ENCODE measurements at places on chromosomes 2 and 18.

GRCh38 chr18:33010149-33010548, 237.3 kb upstream of the KLHL14 start:
- no peak for DNase-seq

GRCh38 chr2:123095219-123095835, 929.8 kb upstream of the CNTNAP5 start:
- no peak for DNase-seq

DNA sequence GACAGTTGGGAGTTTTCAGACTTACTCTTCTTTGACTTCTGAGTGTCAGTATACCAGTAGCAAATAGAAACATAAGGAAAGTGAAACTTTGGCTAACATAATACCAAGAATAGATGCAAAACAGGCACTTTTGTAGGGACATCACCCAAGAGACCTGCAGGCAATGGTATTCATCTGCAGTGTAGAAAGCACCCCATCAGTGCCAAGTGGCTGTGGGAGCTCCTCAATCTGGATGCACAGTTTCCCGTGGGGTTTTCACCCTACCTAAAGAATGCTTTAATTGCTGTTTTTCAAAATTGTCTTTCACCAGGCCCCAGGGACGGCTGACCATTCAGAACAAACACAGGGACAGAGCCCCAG, 96.6 kb upstream of the GPR45 start:
- DNase-seq: no peak

DNA sequence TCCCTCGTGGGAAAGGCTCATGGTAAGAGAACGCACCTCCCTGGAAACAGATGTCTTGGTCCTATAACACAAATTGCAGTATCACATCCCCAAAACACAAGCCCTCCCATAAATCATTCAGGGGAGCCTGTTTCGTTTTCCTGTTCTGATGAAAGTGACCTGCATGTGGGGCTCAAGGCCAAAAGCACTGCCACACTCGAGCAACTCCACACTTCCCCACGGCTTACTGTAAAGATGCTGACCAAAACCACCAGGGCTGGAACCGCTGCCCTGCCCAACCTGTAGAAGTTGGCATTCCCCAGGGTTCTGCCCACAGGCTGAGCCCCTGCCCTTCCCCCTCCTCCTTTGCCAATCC, 139.7 kb downstream of the BCL11A start:
- no peak for DNase-seq

GRCh38 chr18:54684784-54685183, 93.7 kb downstream of the DYNAP start:
- DNase-seq: no peak

DNA sequence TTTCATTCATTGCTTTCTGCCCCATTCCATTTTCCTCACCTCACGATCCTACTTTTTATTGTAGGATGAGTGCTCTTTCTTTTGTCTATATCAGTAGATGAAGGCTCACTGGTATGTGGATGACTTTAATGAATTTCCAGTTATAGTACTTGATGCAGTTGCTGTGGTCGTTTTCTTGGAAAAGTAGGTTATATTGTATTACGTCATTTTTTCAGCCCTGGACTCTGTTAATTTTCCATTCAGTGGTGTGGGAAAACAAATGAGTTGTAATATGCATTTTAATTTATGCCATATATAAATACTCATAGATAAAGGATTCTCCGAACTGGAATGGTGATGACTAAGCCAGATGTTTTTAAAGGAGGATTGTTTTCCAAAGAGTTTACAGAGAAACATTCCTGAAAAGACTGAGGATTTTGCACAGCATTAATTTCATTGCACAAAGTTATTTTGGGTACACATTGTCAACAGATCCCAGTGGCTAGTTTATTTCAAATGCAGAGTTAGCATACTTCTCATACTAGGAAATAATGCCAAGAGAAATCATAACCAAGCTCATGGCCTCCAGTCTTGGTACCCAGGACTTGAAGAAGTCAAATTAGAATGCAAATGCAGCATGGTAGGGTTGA, 189.7 kb downstream of the PAX3 start:
- DNase-seq: no peak

DNA sequence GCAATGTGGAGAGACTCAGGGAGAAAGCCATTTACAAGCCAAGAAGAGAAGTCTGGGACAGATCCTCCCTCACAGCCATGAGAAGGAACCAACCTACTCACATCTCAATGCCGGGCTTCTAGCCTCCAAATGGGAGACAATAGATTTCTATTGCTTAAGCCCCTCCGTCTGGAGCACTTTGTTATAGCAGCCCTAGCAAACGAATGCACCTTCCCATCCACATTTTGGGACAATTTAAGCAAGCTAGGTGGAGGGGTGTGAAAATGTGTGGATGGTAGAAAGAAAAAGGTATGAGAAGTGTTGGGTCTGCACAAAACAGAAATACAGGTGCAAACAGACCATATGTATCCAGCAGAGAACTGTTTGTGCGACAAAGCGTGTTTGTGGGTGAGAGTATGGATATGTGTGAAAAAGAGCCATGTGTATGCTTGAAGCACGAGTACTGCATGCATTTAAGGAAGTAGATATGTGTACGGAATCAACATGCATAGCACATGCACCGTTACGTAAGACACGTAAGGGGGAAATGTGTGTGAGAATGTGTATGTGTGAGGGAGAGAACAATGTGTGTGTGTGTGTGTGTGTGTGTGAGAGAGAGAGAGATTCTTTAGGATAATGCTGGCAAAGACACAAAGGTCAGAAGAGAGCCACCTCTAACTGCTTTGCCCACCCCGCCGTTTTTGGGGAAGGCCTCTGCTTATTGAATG, 13.1 kb upstream of the E2F6 start:
- no peak for DNase-seq

DNA sequence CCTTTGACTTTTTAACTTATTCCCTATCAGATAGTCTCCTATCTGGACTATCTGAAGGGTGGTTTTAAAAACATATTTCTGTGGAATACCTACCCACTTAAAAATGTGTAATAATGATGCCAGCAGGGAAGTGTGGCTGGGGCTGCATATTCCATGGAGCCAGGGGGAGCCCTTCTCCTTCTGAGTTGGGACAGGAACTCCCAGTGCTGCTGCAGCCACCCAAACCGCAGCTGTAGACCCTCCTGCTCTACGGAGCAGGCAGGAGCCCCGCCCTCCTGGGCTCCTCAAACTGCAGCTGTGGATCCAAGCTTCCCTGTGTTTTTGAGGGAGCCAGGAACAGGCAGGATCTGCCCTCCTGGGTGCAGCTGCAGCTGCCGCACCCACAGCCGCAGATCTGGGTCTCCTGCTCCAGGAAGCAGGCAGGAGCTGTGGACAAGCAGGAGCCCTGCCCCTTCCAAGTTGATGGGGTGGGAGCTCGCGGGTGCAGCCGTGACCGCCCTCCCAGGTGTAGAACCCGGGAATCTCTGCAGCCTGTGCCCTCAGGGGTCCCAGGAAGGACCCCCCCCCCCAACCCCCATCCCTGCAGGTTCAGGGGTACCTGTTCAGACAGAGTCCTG, 57.8 kb downstream of the PDK1 start:
- no peak for DNase-seq

- DNase-seq: no peak
Observed at GRCh38 chr2:131036269-131036668, 57.0 kb downstream of the FAM168B start.

- DNase-seq: no peak
Observed at GRCh38 chr2:112160283-112161250, 22.4 kb downstream of the FBLN7 start.

DNA sequence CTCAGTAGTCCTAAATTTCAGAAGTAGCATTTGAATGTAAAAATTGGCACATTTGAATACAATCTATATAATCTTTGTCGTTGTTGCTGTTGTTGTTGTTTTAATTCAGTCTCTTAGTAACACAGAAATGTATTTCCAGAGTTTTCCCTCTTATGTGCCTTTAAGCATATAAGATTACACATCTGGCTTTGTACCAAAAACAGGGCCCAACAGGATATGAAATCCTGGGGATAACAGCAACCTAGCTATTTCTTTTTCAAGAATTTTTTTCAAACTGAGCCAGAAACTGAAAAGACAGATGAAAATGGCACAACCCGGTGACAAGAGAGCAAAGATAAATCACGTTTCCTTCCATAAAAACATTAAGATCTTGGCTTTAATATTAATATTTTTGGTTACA, 906.7 kb downstream of the NRXN1 start:
- DNase-seq: no peak

- DNase-seq: peak; percentile 27
Observed at GRCh38 chr2:241868661-241869081, 858 bp upstream of the RTP5 start.

- no peak for DNase-seq
Observed at GRCh38 chr2:176124110-176124946, 1.8 kb downstream of the HOXD9 start.

DNA sequence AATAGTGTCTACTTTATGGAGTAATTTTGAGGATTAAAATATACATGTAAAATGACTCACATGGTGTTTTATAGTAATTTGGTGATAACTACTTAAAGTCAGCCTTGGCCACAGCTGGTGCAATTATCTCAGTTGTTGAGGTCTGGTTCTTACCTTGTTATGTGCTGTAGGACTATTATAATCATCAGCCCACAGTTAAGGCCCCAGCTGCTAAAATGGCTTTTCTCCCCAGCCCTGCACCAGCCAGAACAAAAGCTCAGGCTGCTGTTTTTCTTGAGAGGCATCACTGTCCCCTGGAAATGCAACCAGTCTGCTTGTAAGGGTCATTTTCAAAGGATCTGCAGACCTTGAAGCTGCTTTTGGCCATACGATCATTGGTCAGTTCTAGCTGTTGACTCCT, 283.3 kb upstream of the THUMPD2 start:
- DNase-seq: peak; percentile 40

- no peak for DNase-seq
Observed at GRCh38 chr2:25378731-25379490, 37.2 kb upstream of the DNMT3A start.

GRCh38 chr18:9017905-9018227, 84.6 kb upstream of the NDUFV2 start:
- DNase-seq: no peak

- DNase-seq: peak; percentile 81
Observed at GRCh38 chr2:11515490-11515981, 18.3 kb upstream of the GREB1 start.

DNA sequence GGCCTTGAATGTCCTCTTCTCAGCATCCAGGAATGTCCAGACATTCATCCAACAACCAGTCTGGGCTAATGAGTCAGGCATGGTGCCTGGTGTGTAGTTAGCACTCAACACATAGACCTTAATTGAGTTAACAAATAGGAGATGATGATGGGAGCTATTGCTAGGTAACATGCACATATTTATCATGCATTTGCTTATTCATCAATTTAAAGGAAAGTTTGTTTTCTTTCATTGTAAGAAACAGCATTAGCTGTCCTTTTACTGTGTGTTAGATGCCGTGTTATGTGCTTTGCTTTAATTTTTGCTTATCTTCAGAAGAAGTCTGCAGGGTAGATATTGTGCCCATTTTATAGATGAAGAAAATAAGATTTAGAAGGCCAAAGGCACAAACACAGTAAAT, 43.2 kb downstream of the TSN start:
- DNase-seq: no peak

DNA sequence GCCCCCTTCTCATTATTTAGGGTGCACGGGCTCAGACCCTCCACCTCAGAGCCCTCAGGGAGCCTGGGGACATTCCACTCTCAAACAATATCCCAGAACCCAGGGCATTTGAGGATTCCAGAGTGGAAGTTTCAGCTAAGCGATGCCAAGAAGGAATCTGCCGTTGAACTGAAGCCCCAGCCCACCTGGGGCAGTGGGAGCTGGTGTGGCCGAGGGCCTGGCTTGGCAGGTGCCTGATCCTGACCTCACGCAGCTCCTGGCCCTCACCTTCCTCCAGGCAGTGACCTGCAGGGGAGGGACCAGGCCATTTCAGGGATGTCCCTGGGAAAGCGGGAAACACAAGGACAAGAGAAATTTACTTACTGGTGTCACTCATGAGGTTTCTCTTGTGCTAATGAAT, 58.2 kb downstream of the ACKR3 start:
- DNase-seq: no peak

DNA sequence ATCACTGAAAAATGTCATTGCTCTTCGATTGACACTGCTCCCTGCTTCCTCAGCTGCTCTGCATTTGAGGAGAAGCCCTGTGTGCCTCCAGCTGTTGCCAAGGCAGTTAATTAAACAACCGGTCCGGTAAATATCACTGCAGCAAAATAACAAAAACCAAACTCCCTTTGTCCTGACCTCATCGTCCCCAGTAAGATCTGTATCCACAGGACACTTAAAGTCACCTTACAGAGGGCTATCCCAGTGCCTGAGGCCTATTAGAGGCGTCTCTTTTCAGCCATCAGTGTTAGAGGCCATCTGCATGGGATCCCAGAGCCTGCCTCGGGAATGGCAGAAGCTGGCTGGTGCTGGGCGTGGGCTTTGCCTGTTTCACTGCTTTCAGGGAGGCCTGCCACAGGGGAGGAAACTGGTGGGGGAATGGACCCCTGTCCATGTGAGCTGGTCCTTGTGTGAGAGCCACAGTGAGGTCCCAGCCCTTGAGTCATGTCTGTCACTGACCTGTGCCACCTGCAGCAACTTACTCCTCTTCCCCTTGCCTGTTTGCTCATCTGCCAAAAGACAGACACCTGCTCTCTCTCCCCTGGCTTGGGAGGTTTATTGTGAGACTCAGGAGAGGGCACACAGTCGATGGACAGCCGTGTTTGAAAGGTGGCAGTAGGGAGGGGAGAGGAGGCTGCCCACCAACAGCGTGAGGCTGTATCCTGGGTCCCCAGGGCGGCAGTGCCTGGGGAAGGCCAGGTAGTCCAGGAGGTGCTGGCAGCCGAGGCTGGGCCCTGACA, 117.7 kb upstream of the MCFD2 start:
- DNase-seq: no peak

DNA sequence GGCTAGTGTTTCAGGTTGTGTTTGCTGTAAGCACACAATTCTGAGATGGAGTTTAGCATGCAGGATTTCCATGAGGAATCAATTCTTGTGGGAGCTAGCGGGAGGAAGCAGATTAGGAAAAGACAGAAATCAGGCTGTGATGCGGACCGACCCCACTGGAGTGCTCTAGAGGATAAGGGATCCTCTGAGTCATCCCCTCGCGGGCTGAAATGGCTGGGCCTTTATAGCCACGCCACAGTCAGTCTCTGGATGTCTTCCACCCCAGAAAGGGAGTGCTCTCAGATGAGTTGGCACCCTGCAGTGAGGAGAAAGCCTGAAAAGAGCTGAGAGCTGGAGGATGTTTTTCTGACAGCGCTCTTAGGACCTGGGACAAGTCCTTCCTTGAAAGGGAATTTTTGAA, 102.4 kb downstream of the GALNT3 start:
- peak; percentile 34 for DNase-seq

DNA sequence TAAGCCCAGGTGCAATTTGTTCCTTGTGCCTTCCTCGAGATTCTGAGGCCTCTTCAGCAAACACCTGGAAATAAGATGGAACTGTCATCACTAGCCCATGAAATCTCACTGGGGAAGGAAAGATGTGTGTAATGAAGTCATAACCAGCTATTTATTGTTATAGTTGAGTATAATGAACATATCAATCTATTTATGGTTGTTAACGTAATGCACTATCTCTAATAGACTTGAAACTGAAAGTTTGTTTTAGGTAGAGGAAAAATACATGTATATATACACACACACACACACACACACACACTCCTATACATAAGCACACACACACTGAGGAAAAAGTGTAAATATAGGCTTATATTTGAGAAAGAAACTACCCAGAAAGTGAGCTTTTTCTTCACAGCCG, 62.8 kb downstream of the UGGT1 start:
- DNase-seq: no peak
